GDM1 (cell line): ENCODE measurements at places on chromosomes 6 and 20.

DNA sequence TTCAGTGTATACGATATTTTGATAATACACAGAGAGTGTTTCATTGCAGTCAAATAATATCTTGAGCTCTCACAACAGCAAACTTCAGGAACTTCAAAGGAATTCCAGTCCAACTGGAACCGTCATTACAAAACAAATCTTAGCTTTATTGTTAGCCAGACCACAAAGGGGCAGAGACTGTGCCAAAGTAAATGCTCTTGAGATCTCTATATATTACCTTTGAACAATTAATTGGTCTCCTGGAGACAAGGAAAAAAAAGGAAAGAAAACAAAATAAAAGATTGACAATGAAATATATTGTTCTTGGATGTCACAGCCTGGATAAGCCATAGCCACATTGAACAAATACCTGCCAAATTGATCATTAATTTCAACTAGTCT, 70.0 kb downstream of the FOXC1 start:
- DNase-seq, result no peak

- DNase-seq, result no peak
Observed at GRCh38 chr20:957544-957943, 41.4 kb upstream of the ANGPT4 start.

DNA sequence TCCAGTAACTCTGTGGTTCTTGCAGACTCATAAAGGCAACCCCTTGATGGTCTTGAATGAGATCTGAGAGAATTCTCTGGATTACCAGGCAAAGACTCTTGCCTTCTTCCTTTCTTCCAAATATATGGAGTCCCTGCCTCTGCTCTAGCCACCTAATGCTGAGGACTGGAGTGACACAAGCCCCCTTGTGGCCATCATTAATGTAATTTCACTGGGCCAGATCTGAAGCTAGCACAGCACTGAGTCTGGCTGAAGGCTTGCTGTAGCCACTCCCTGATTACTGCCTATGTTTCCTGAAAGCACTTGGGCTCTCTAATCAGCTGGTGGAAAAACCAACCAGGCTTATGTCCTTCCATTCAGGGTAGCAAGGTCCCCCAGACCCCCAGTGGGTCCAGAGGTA, 559.3 kb upstream of the IRAK1BP1 start:
- DNase-seq, result no peak

- no peak for DNase-seq
Observed at GRCh38 chr6:81854474-81854873, 102.0 kb upstream of the TENT5A start.

DNA sequence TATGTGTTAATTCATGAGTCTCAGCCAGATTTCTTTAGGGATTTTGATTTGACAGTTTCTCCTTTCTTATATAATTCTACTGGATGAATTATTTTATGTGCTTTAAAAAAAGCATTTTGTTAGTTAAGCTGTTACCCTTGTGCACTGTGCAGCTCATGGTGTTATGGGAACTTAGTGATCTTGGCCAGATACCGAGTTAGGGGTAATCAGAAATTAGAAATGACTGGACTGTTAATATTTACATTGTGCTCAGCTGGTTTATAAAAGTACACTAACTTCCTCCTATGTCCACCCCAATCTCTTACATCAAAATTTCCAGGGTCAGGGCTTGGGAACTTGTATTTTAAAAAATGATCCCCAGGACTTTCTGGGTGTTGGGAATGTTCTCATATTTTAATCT, 260.0 kb downstream of the ZFAND3 start:
- no peak for DNase-seq

GRCh38 chr6:167047554-167047953, 48.4 kb downstream of the CEP43 start:
- peak; percentile 34 for DNase-seq

- no peak for DNase-seq
Observed at GRCh38 chr20:53296451-53297153, 297.0 kb downstream of the ZNF217 start.

GRCh38 chr20:56454754-56455153, 13.7 kb upstream of the RTF2 start:
- no peak for DNase-seq

- DNase-seq, result no peak
Observed at GRCh38 chr6:52046456-52046855, 41.0 kb downstream of the PKHD1 start.

DNA sequence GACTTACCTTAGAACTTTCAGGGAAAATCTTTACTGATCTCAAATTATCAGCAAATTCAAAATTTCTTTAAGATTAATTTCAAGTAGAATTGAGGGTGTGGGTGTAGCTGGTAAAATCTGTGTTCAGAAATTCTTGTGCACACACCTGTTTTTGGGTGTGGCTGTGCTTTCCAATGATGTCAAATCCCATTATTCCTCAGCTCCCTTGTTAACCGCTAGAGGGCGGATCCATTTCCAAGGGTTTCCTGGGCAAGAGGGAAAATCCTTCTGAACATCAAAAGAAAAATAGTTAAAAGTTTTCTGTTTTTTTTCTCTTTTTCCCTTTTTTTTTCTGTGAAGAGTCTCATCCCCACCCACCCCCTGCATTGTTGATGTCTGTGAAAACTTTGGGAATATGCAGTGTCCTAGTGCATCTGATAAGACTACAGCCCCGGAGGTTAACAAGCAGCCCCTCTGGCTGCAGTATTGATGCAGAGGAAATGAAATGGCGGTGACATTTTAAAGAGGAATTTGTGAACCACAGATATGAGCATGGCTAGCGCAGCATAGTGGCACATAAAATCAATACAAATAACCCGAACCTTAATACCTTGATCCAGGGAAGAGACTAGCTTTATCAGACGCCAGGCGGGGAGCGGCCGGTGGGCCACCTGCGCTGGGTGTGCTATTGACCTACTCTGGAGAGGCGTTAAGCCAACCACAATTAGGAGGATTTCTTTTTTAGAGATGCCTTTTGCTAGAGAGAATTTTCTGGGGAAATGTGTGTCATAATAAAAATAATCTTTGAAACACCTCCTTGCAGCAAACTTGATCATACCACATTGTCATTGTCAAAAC, 130.9 kb downstream of the FOXA2 start:
- DNase-seq, result no peak

GRCh38 chr6:107600121-107600520, 110.2 kb downstream of the SOBP start:
- DNase-seq, result no peak

- no peak for DNase-seq
Observed at GRCh38 chr6:111844376-111844775, 28.9 kb downstream of the FYN start.

- DNase-seq, result no peak
Observed at GRCh38 chr6:42522036-42522435, 41.8 kb upstream of the UBR2 start.

GRCh38 chr20:37346535-37347346, 801 bp downstream of the SRC start:
- DNase-seq, result no peak

- no peak for DNase-seq
Observed at GRCh38 chr20:18019068-18019467, 38.6 kb downstream of the OVOL2 start.

GRCh38 chr6:144602523-144603180, 317.5 kb downstream of the UTRN start:
- DNase-seq, result no peak

GRCh38 chr6:130615816-130616215, 211.4 kb upstream of the SMLR1 start:
- no peak for DNase-seq

GRCh38 chr6:219019-219570, 73.2 kb upstream of the DUSP22 start:
- no peak for DNase-seq

- no peak for DNase-seq
Observed at GRCh38 chr6:56416247-56416646, 168.9 kb upstream of the COL21A1 start.

- DNase-seq, result no peak
Observed at GRCh38 chr6:149464411-149464810, 20.4 kb downstream of the ZC3H12D start.

DNA sequence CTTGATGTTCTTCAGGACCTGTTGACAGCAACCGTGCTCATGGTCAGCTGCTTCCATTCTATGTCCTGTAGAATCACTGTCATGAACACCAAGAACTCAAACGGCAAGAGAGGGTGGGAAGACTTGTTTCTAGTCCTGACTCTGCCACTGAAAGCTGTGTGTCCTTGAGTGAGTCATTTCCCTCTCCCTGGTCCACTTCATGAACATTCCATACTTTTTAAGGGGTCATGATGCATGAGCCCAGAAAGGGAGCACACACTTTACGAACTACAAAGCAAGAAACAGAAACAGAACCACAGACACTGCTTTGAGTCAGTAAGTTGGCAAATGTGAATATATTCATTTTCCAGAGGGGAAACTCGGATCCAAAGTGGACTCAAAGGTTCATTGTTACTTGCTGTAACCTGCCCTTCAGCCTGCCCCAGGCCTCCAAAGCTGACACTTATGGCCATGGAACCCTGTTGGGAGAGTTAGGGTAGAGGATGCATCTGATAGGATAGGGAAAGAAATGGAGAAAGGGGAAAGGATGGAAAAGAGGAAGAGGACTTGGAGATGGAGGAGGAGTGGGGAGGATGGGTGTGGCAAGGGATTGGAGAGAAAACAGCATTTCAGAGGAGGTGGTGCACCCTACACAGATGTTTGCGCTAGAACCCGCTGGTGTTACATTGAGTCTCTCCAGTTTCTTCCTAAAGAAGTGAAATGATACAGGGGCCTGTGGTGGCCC, 129.8 kb downstream of the FOXO3 start:
- DNase-seq, result no peak

DNA sequence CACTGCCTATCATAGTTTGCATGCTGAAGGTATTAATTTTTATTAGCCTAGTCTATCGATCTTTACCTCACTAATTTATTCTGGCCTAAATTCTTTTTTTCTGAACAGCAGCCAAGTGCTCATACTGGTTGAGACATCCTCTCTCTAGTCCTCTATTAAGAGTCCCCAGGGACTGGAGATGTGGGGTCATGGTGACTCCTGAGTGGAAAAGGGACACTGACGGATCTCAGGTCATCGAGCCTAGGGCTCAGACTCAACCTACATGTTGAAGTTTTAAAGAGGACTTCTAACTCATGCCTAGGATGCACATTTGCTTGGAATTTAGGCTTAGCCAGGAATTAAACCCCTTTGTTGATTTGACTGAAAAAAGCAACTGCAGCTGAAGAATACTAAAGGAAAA, 378.1 kb downstream of the BTBD9 start:
- DNase-seq, result no peak

- DNase-seq, result peak; percentile 86
Observed at GRCh38 chr20:24684421-24684871, 215.0 kb downstream of the SYNDIG1 start.

DNA sequence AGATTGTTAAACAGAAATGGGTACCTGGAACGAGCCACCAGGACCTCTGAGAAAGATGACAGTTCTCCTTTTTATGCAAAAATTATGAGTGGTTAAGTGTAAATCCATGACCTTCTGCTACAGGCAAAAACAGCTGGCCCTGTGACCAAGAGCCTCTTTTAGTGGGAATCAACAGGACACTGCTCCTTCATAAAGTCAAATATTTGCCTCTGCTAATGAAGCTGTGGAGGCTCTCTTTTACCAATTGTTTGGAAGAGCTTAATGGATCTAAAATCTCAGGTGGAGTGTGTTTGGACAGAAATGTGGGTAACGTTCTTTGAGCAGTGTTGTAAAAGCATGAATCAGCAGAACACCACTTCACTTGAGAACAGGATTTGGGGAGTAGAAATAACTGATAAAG, 117.5 kb upstream of the PCSK2 start:
- DNase-seq, result no peak

GRCh38 chr20:2604506-2604835, 48.0 kb upstream of the NOP56 start:
- DNase-seq, result no peak

GRCh38 chr6:85361643-85362014, 88.3 kb upstream of the NT5E start:
- DNase-seq, result no peak

GRCh38 chr6:37272834-37273566, 15.1 kb upstream of the TMEM217 start:
- DNase-seq, result no peak

- DNase-seq, result no peak
Observed at GRCh38 chr6:169166896-169167580, 86.6 kb downstream of the THBS2 start.

GRCh38 chr6:154954347-154954746, 40.8 kb upstream of the TIAM2 start:
- no peak for DNase-seq

- no peak for DNase-seq
Observed at GRCh38 chr6:106870824-106871717, 103.5 kb downstream of the CD24 start.

DNA sequence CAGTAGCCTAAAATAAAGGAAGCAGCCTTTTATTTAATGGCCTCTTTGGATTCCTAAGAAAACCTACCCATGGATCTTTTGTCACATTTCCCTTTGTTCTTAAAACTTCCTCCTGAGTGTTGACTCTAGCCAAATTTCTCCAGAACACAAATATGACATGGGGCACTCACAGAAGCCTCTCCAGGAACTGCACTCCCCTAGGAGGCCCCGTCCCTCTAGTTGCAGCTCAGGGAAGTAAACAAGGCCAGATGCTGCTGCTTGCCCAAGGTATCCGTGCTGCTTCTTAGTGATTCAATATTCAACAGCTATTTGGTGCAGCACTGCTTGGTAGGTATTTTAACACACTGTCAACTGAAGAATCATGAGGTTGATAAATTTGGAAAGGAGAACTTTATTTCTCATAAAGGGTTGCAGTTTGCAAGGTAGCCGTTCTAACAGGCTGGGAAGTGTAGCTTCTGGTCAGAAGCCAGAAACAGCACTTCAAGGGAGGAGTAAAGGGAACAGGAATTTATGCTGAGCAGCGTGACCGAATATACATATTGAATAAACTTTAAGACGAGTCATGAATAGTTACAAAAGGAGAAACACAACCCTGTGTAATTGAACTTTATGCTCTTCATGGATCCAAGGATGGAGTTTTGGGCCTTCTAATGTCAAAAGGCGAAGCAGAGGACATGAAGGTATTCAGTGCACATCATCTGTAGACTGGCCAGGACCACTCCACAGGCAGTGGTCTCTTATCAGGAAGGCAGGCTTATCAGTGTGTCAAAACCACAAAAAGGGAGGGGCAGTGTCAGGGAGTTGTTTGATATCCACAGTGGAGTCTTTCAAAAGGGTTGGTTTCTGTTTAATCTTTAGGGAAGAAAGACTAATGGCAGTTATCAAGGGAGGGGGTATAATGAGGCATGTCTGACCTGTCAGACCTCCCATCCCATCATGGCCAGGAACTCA, 63.3 kb downstream of the CD24 start:
- no peak for DNase-seq

DNA sequence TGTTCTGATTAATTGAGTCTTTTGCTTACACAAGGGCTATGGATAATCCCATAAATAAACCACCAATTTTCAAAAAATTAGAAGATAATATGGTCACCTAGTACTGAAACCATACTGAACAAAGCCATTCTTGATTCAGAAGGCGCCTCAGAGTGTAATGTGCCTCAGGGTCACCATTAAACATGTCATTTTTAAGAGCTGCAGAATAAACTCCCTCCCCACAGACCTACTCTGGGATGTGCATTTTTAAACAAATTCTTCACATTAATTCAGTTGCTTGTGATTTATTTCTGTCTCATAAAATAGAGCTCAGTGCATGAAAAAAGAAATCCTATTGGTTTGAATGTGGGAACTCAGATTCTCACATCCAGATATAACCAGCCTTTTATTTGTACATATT, 202.1 kb upstream of the HEY2 start:
- DNase-seq, result no peak
